ENCODE measurements at places on chromosomes 16 and 17. TPM values are rescaled to one million over a fixed set of nuclear protein-coding genes. Genes with fewer than 3 reads are reported as not detected.

SOX15 gene
- total RNA-seq, result 0.84 TPM

CCDC102A gene
- 8.6 TPM for total RNA-seq

CCDC200 gene
- total RNA-seq, result not detected

ACBD4 gene
- 5.4 TPM for total RNA-seq

VAT1L gene
- 5.2 TPM for total RNA-seq

CRHR1 gene
- 0.41 TPM for total RNA-seq

TRIM25 gene
- total RNA-seq, result 25.6 TPM

CD79B gene
- 0.86 TPM for total RNA-seq

MAPK8IP3 gene
- 111 TPM for total RNA-seq

DOC2B gene
- 1.0 TPM for total RNA-seq

KIAA0513 gene
- total RNA-seq, result 10.3 TPM

ENPP7 gene
- total RNA-seq, result not detected

KLHL10 gene
- total RNA-seq, result not detected

EVPLL gene
- not detected for total RNA-seq

ZNRF1 gene
- total RNA-seq, result 48.4 TPM

Measured in neural crest cell (in vitro differentiated cells).